Astrocyte (in vitro differentiated cells and primary cell): ENCODE measurements at places on chromosomes 11 and 22.
A peak's percentile ranks its signal among the peaks of the same experiment; 100 is the strongest.

GRCh38 chr11:72924568-72925190 lies 110.5 kb downstream of the ATG16L2 start:
- H3K36me3 ChIP-seq = no peaks in the 10 kb centered on the region
- no peaks in the 10 kb centered on the region for H3K4me1 ChIP-seq
- no peak overlapping the region for H3K4me3 ChIP-seq

DNA sequence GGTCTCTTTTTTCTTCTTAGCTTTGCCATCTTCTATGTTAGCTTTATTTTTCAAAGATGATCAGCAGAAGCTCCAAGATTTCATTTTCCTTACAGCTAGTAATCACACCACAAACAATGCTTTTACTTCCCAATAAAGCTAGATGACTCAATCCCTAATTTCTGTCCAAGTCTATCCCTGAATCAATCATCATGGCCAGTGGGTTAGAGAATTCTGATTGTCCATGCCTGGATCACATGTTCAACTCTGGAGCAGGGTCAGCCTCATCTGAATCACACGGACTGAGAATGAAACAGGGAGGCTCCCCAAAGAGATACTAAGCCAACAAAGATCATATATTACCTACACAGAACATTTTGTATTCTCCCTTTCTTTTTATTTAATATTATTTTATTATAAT lies 79.6 kb downstream of the BBOX1 start:
- no peak overlapping the region for H3K27ac ChIP-seq
- H3K4me1 ChIP-seq = no peaks in the 10 kb centered on the region
- no peaks in the 10 kb centered on the region for H3K36me3 ChIP-seq

DNA sequence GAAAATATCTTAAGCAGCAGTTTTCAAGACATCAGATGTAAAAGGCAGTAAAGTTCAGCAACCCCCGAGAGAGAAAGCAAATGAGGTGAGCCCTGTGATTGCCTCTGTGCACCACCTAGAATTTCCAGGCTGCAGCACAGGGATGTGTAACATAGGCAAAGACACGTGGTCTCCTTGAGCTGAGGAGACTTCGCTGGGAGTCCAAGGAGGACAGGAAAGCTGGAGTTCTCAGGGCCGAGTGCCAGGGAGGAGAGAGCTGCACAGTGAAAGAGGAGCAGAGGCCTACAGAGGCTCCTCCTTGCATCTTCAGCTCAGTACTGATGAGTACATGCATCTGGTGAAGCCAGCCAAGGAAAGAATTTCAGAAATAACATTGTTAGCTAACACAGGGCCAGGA lies 17.6 kb upstream of the TOLLIP start:
- no peak overlapping the region for H3K27ac ChIP-seq
- H3K36me3 ChIP-seq = no peaks in the 10 kb centered on the region
- DNase-seq = no peak
- H3K4me1 ChIP-seq = no peaks in the 10 kb centered on the region

GRCh38 chr11:94784884-94785283 lies 16.7 kb downstream of the AMOTL1 start:
- H3K27me3 ChIP-seq = no peaks in the 10 kb centered on the region
- no peak overlapping the region for H3K27ac ChIP-seq
- no peaks in the 10 kb centered on the region for H3K36me3 ChIP-seq

- no peaks in the 10 kb centered on the region for H3K27me3 ChIP-seq
- no peak overlapping the region for H3K4me3 ChIP-seq
- no peaks in the 10 kb centered on the region for H3K36me3 ChIP-seq
- DNase-seq = no peak
- H3K4me1 ChIP-seq = peaks cover 10% of the 10 kb centered on the region
- H3K27ac ChIP-seq = no peak overlapping the region
Measured at GRCh38 chr22:32795214-32795596, 6.3 kb upstream of the TIMP3 start.

DNA sequence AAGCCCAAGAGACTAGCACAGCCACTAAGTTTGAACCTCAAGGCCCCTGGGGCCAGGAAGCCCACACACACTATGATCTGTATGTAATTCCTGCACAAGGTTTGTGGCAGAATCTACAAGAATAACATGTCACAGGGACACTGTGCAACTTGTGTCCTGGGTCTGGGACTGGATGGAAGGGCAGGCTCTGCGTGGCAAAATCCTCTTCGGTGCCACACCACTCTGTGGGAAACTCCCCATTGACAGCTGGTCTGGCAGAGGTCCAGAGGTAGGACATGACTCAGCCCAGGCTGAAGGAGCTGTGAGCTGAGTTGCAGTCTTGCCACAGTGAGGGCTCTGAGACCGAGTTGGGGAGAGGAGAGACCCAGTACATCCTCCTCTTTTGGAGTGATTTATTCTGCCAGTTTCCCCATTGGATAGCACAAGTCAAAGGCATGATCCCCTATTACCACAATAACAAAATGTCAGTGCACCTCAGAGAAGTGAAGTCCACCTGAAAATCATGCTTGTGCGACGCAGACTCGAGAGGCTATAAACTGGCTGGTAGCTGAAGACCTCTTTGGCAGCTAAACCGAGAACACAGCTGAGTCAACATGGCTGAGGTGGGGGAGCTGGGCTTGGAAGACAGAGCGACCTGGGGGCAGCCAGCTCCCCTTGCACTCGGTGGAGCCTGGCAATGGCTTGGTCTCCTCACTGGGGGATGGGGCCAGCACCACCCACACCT lies 23.3 kb upstream of the SERPIND1 start:
- H3K4me3 ChIP-seq = peak overlapping the region; percentile 23
- no peaks in the 10 kb centered on the region for H3K27me3 ChIP-seq

DNA sequence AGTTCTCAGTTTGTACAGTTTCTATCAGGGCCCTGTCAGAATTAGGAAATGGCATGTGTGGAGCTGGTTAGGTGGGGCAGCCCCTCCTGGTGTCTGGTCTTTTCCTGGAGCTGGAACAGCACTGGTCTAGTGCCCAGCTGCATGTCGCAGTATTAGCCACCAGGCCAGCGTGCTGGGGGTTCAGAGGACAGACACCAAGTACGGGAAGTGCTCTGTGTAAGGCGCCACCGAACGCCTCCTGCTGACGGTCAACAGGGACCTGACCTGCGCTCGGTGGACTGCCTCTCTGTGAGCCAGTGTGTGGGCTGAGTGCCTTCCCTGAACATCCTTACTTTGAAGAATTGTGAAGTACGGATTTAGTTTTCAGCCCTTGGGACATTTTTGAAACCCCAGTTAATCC lies 33.9 kb downstream of the AP2A2 start:
- no peaks in the 10 kb centered on the region for H3K27me3 ChIP-seq
- no peak overlapping the region for H3K4me3 ChIP-seq
- no peak for DNase-seq
- H3K4me1 ChIP-seq = no peaks in the 10 kb centered on the region
- H3K27ac ChIP-seq = no peak overlapping the region
- peaks cover 6% of the 10 kb centered on the region for H3K36me3 ChIP-seq

- no peaks in the 10 kb centered on the region for H3K36me3 ChIP-seq
- no peak overlapping the region for H3K27ac ChIP-seq
Measured at GRCh38 chr11:87901341-87901740, 273.9 kb downstream of the RAB38 start.

DNA sequence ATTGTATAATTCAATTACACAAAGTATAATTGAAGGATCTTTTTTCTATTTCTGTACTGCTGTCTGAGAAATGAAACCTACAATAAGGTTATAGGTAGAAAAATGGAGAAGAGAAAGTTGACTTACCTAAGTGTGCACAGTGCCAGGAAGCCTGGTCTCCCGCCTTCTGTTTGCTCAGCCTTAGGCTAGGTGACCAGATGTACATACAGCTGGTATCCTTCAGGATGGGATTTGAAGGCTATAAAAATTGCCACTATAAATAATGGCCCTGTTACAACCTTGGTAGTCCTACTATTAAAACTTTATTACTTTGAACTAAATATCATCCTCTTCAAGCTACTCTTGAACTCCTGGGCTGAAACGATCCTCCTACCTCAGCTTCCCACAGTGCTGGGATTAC lies 19.7 kb downstream of the OR51E2 start:
- no peaks in the 10 kb centered on the region for H3K27me3 ChIP-seq
- DNase-seq = no peak
- peaks cover 4% of the 10 kb centered on the region for H3K4me1 ChIP-seq
- H3K36me3 ChIP-seq = no peaks in the 10 kb centered on the region

DNA sequence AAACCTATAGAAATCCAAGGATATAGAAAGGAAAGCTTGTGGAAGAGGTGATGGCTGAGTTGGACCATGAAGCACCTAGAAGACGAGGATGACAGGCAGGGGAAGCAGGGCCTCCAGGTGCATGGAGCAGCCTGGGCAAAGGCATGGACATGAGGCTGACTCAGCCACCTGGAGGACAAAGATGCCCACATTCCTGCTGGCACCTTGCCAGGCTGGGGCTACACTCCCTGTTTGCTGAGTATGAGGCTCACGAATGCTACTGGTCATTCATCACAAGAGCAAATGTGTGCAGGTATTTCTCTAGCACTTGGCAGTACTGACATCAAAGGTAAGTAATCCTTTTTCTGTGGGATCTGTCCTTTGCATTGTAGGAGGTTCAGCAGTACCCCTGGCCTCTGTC lies 7.1 kb upstream of the SCGB2A1 start:
- no peak overlapping the region for H3K27ac ChIP-seq
- H3K27me3 ChIP-seq = peaks cover 3% of the 10 kb centered on the region
- H3K4me1 ChIP-seq = no peaks in the 10 kb centered on the region
- H3K4me3 ChIP-seq = no peak overlapping the region
- H3K36me3 ChIP-seq = no peaks in the 10 kb centered on the region

GRCh38 chr11:131815590-131815989 lies 445.2 kb downstream of the NTM start:
- no peak overlapping the region for H3K4me3 ChIP-seq
- H3K4me1 ChIP-seq = peaks cover 12% of the 10 kb centered on the region
- no peak for DNase-seq
- H3K27ac ChIP-seq = no peak overlapping the region
- H3K36me3 ChIP-seq = no peaks in the 10 kb centered on the region

- H3K4me1 ChIP-seq = peaks cover 19% of the 10 kb centered on the region
- H3K27me3 ChIP-seq = no peaks in the 10 kb centered on the region
- no peak overlapping the region for H3K4me3 ChIP-seq
- no peak overlapping the region for H3K27ac ChIP-seq
- H3K36me3 ChIP-seq = no peaks in the 10 kb centered on the region
Measured at GRCh38 chr11:19673924-19674729, 38.5 kb upstream of the NAV2 start.

DNA sequence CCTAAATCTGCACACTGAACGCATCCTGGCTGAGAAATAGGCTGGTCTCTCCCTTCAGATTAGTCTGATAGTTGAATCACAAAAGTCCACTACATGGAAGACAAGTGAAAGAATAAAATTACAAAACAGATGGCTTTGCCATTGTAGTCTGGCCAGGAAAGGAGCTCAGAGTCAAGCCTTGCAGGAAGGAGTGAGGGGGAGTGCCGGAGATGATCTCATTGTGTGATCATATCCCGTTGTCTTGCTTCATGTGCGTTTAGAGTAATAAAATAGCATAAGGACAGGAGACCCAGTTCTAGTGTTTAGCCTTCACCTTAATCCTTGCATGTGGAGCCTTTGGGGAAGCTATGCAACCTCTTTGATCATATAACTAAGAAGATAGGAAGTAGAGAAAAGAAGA lies 666.7 kb upstream of the RAG2 start:
- no peaks in the 10 kb centered on the region for H3K4me1 ChIP-seq
- H3K27me3 ChIP-seq = no peaks in the 10 kb centered on the region
- H3K27ac ChIP-seq = no peak overlapping the region
- DNase-seq = no peak
- no peaks in the 10 kb centered on the region for H3K36me3 ChIP-seq
- no peak overlapping the region for H3K4me3 ChIP-seq

DNA sequence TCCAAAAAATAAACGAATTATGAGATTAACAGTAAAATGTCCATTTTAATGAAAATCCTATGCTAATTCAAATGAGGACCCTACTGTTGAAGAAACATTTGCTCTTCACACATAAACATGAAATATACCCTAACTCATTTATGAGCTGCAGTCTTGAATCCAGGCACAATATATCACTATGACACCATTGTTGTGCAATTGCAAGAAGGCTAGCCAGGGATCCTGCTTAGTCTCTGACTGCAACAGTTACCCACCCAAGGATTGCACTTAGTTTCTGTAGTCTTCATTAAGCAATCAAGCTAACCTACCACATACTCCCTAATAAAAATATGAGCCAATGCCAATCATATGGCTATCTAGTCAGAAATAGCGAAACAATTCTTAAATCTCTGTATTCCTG lies 981.0 kb upstream of the FAT3 start:
- DNase-seq = no peak
- H3K36me3 ChIP-seq = no peaks in the 10 kb centered on the region
- H3K27ac ChIP-seq = no peak overlapping the region
- no peaks in the 10 kb centered on the region for H3K4me1 ChIP-seq

DNA sequence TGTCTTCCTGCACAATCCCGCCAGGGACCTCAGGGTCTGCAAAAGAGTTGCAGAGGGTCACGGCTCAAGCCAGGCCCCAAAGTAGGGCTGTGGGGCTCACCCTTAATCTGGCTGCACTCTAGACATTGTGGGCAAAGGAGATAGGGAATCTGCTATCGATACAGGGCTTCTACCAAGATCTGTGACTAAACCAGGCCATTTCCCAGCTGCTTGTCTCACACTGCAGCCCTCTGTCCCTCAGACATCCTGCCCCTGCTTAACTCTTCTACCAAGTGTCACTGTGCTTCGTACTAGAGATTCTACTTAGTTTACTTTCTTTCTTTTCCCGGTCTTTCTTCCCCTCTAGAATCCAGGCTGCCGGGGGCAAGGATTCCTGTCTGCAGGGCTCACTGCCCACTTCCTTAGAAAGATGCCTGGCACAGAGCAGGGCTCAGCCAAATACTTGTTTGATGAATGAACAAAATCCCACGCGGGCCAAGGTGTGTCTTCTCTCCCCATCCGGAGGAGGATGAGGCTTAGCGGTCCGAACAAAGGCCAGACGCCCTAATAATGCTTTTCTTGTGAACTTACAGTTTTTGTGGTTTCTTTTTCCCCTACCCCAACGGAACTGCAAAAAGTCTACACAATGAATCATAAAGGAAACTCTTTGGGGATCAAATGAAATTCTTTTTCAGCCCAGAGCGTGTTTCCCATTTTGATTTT lies 61.3 kb upstream of the ANO1 start:
- H3K4me1 ChIP-seq = peaks cover 20% of the 10 kb centered on the region
- peak; percentile 90 for DNase-seq
- no peaks in the 10 kb centered on the region for H3K27me3 ChIP-seq
- peak overlapping the region; percentile 66 for H3K27ac ChIP-seq

- peaks cover 38% of the 10 kb centered on the region for H3K36me3 ChIP-seq
- H3K4me1 ChIP-seq = peaks cover 57% of the 10 kb centered on the region
- DNase-seq = peak; percentile 58
- no peaks in the 10 kb centered on the region for H3K27me3 ChIP-seq
- H3K27ac ChIP-seq = peak overlapping the region; percentile 31
- peak overlapping the region; percentile 1 for H3K4me3 ChIP-seq
Measured at GRCh38 chr11:6607190-6607795, 3.7 kb downstream of the ILK start.

GRCh38 chr11:36574486-36574885 lies 6.7 kb downstream of the RAG1 start:
- H3K27me3 ChIP-seq = no peaks in the 10 kb centered on the region
- no peaks in the 10 kb centered on the region for H3K36me3 ChIP-seq
- H3K4me1 ChIP-seq = peaks cover 14% of the 10 kb centered on the region
- no peak overlapping the region for H3K27ac ChIP-seq

- H3K27me3 ChIP-seq = no peaks in the 10 kb centered on the region
- peaks cover 21% of the 10 kb centered on the region for H3K4me1 ChIP-seq
- peak overlapping the region; percentile 8 for H3K27ac ChIP-seq
- no peak overlapping the region for H3K4me3 ChIP-seq
- DNase-seq = peak; percentile 79
Measured at GRCh38 chr11:35367491-35367890, 51.9 kb downstream of the SLC1A2 start.
